COLO829 (cell line): ENCODE measurements at places on chromosomes 2 and 18.

- no peak for DNase-seq
These were observed 14.3 kb upstream of the CCDC85A start for GRCh38 chr2:56169521-56169920.

DNA sequence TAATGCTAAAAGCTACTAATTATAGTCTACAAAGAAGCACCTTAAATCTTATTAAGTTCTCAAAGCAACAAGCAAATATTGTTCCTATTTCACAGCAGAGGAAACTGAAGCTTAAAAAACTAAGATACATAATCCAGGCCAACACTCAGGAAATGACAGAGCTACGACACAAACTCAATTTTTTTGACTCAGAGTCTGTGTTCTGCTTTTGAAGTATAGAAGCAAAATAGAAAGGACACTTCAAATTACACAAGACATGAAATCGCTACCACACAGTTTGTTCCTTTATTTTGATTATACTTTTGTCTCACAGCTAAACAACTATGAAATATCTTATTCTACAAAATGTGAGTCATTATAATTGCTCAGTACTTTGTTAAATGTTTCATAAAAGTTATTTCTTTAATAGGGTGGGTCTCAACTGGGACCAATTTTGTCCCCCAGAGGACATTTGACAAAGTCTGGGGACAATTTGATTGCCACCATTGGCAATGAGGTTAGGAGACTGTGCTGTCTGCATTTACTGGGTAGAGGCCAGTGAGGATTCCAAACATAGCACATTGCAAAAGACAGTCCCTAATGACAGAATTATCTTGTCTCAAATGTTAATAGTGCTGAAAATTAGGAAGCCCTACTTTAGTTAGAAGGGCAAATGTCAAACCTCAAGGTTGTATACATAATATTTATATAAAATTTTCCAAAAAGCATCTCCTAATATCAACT lies 101.5 kb upstream of the GRB14 start:
- no peak for DNase-seq

DNA sequence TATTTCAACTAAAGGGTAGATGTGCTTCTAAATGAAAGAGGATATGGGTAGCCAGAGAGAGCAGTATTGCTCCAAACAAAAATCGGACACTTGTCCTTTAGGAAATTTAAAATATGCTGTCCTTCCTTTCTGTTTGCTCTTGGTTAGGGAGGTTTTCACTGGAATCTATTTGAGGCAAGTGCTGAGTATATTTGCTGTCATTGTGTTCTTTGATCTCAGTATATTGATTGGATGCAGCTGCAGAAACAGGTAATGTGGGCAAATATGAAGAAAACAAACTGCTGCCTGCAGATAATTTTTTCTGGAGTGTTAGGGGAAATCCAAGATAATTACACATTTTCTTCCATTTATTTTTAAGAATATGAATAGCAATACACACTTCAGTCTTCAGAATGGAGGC lies 410.2 kb downstream of the NCKAP5 start:
- DNase-seq: no peak

DNA sequence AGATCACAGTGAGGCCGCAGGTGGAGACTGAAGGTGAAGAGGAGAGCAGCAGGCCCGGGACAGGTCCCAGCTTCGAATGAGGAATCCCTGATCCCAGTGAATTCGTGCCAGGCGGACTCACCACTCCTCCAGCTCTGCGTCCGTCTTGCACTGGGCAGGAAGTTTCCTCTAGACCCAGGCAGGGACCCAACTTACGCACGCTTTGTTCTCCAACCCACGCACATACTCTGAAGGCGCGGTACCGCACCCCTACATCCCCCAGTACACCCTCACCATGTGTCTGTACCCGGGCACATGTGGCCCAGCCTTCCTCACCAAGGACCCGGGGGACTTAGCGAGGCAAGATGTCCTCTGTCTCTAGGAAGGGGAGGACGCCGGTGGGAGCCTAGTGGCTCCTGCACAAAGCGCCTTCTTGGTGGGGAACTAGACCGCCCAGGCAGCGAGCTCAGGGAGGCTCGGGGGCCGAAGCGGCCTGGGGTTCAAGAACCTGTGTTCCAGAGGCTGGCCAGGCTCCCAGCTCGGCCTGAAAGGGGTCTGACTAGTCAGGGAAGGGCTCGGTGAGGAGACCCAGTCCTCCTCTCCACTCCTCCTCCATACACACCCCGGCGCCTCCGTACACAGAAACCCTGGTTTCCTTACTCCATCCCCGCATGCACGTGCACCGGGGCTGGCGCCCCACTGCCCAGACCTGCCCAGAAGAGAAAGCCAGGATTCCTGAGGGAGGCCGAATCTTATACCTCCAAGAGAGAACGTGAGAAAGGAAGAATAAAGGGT lies 38.3 kb upstream of the ATP6V1B1 start:
- no peak for DNase-seq

GRCh38 chr2:141438536-141438935 lies 692.3 kb downstream of the LRP1B start:
- DNase-seq: no peak

DNA sequence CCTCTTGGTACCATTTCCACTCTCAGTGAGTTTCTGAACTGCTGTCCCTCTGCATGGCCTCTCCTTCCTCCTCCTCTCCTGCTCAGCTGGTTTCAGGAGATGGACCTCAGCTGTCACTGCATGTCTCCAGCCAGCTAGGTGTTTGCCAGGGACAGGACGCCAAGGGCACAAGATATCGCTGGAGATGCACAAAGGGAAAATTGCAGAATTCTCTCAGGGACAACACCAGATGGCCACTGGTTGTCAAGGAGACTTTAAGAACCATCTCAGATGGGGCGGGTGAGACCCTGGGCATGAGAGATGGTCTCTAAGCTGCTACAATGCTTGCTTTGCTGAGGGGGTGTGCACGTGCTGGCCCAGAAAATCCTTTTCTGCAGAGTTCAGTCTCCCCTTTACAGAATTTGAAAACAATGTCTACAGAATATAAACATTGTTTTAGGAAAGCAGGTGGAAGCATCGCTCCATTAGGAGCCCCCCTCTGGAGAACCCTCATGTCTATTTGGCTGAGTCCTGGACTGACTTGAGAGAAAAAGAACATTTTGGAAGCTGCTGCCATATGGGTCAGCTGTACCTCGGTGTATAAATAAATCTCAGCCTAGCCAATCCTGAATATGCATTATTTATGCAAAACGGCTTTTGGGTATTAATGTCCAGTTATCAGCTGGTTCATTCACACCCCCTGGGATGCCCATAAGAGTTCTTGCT lies 57.8 kb upstream of the SPP2 start:
- DNase-seq: no peak

DNA sequence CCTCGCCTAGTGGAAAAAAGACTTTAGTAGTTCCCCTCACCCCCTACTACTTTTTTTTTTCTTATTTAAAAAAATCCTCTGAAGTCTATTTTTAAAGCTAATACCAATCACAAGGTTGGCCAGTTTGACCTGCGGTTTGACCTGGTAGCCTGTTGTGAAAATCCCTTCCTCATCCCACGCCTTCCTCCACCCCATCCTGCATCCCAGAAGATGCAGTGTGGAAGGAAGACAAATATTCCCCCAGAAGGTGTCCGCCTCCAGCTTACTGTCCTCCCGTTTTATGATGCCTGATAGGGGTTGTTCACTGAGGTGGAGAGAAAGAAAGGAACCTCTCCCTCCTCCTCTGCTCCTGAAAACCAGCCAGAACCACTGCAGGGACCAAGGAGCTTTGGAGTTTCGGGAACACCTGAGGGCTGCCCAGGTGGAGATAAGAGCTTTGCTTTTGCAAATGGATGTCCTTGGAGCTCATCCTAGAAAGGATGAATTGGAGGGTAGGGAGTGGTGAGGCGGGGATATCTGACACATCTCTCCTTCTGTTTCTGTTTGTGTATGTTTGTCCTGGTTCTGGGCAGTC lies 909 bp downstream of the ATP6V1C2 start:
- DNase-seq: no peak

- DNase-seq: no peak
These were observed 82.3 kb upstream of the LDLRAD4 start for GRCh38 chr18:13136056-13136903.

GRCh38 chr2:10659898-10660568 lies 29.7 kb downstream of the NOL10 start:
- peak; percentile 65 for DNase-seq

DNA sequence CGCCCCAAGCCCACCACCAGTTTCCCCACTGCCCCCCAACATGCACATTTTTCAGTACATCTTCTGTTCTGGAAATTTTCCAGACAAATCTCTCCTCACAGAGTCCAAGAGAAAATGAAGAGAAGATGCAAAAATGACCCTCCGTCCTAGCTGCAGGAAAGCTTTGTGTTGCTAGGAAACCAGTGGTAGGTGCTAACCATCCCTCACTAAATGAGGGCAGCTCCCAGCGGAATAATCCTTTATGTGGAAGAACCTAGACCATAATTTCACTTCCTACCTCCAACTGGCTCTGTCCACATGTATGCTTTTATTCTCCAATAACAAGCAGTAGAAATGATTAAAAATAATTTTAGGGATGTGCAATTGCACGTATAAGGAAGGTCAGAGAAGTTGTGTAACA lies 311.9 kb upstream of the EPHA4 start:
- DNase-seq: no peak

GRCh38 chr2:174748948-174749347 lies 15.3 kb downstream of the CHRNA1 start:
- DNase-seq: peak; percentile 43

DNA sequence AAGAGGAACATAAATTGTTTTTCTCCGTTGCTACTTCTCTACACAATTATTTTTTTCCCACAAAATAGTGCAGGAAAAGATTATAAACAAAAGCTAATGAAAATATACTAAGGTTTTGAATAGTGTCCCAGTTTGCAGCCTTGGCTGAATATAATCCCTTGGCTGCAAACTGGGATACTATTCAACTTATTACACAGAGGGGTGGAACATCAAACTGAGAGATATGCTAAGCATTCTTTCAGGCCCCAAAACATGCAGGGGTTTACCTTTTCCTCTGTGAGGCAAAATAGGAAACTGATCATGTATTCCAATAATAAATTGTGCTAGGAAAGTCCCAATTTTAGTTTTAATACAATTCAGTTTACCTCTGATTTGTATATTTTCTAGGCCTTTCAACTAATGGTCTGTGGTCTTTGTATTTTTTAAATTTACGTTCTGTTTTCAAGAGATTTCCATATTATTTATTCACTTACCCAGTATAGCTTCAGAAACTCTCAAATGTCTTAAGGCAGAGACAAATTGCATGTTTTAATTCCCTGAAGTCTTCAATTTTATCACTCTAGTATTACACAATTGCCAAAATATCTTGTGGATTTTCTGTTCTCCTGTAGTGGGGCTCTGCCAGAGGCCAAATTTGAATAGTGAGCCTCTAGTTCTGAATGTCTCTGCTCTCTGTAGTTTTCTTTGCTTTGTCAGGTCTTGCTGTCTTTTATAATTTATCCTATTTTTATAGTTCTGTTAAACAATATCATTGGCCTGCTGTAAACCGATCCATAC lies 63.9 kb downstream of the PPP1R1C start:
- no peak for DNase-seq

GRCh38 chr2:75525434-75526310 lies 35.1 kb downstream of the EVA1A start:
- DNase-seq: no peak

- DNase-seq: no peak
These were observed 175.4 kb downstream of the HDAC4 start for GRCh38 chr2:239225371-239225851.

GRCh38 chr2:109523536-109524361 lies 90.0 kb downstream of the SEPTIN10 start:
- DNase-seq: no peak

DNA sequence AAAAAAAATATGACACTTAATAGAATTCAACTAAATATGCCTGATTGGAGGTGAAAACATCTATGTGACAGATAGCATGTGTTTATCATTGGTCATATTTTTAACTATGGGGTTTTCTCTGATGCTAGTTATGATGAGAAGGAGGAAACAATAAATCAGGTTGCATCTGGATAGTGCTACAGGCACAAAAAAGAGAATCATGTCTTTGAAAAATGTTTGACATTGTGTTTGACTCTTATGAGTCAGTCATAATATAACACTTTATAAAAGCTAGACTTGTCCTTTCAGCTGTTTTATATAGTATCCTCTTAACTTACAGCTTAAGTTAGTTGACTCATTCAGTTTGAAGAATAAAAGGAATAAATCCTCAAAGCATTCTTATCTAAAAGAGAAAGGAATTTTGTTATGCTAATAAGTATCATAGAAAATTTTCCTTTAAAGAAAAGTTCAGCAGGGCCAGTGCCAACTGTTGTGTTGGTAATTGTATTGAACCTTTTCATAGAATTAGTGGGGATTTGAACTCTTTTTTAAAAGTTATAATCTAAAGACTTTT lies 78.4 kb upstream of the UBXN4 start:
- peak; percentile 12 for DNase-seq

- DNase-seq: no peak
These were observed 37.5 kb upstream of the SEMA4C start for GRCh38 chr2:96907115-96908041.

GRCh38 chr2:83650898-83651297 lies 808.2 kb downstream of the SUCLG1 start:
- no peak for DNase-seq

GRCh38 chr2:232444409-232445148 lies 11.4 kb upstream of the ALPI start:
- peak; percentile 28 for DNase-seq

- no peak for DNase-seq
These were observed 122.0 kb upstream of the MYCN start for GRCh38 chr2:15818318-15818753.

DNA sequence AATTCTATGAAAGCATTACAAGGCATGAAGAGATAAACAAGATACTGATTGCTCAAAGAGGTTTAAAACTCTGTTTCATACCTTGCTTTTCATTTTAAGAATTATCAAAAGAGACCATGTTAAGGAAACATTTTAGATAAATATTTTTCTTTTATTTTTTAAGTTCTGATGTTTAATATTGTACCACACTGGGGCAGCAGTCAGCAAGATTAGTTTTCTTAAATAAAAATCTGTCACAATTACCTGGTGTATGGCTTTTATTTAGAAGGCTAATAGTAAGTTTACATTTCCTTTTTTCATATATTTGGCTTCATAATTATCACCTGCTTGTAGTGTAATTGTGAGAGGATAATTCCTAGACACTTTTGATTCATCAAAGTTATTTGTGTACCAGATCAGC lies 46.4 kb downstream of the ZNF804A start:
- no peak for DNase-seq

DNA sequence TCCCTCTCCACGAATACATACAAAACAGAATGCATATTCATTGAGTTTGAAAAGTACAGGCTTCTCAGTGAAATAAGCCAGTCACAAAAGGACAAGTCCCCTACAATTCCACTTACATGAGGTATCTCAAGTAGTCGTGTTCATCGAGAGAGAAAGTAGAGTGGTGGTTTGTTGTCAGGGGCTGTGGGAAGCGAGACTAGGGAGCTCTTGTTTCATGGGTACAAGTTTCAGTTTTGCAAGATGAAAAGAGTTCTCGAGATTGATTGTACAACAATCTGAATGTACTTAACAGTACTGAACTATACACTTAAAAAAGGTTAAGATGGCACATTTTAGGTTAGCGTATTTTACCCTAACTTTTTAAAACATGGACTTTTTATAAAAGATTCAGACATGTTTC lies 71.5 kb upstream of the TTC39C start:
- DNase-seq: no peak

DNA sequence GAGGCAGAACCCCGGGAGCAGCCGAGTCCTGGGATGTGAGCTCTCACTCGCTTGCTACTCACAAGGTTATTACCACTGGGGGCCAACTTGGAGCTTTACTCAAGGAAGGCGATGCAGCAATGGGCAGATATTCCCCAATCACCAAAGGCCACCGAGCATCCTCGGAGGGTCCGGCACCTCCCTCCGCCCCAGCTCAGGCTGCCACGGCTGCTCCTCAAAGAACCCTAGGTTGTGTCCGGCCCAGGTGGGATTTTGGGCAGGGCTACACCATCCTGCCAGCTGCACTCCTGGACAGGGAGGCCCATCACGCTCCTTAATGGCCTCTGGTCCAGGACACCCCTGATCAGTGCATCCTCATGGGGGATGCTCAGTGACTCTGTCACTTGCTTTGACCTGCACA lies 24.8 kb downstream of the FBLN7 start:
- no peak for DNase-seq
